NCI-H526 treated with DMSO at 0.1 percent for 48 hours (cell line): ENCODE measurements at places on chromosomes 16 and 17.

DNA sequence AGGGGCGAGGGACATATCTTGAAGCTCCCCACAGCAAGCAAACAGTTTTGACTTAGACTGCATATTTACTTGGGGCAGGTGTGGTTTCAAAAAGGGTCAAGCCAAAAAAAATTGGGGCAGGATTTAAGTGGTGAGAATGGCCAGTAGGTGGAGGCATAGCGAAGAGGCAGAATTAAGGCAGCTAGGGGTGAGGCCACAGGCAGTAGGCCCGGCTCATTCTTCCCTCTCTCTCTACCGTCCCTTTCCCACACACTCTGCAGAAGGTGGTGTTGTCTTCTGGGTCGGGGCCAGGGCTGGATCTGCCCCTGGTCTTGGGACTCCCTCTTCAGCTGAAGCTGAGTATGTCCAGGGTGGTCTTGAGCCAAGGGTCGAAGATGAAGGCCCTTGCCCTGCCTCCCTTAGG is 2.6 kb downstream of the SHBG start:
- no peak for DNase-seq

GRCh38 chr17:10620823-10621222 is 36.3 kb downstream of the MYH3 start:
- no peak for DNase-seq

GRCh38 chr16:46961373-46962353 is 11.8 kb downstream of the DNAJA2 start:
- DNase-seq = no peak

- no peak for DNase-seq
Measured at GRCh38 chr16:4790261-4790660, 2.1 kb upstream of the SEPTIN12 start.

DNA sequence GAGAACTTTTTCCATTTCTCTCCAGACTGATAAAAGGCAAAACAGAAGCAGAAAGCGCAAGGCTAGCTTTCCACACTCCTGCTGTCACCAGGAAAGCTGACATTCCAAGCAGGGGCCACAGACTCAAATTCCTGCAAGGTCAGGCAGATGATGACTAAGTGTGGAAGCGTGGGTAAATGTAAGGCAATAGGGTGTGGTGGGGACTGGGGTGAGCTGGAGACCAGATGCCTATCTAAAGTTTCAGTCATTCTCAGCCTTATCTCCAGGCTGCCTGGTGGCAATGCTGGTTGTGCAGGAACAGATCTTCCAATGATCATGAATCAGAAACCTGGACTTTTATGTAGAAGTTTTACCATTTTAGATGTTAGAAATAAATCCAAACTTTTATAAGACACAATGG is 224.1 kb downstream of the GSG1L start:
- no peak for DNase-seq

GRCh38 chr17:39753514-39754160 is 15.9 kb downstream of the GRB7 start:
- peak; percentile 35 for DNase-seq

- DNase-seq = no peak
Measured at GRCh38 chr16:20175358-20175757, 101.7 kb upstream of the GPR139 start.

- DNase-seq = no peak
Measured at GRCh38 chr16:86980644-86981043, 336.5 kb downstream of the C16orf95 start.
